Activated T-helper 9 cell treated with anti-CD3 and anti-CD28 coated beads, Interleukin-2, amount 50 U/mL, for 16 hours (primary cell): ENCODE measurements at places on chromosomes 13 and 19.

- no peak for DNase-seq
Observed at GRCh38 chr19:29422486-29423085, 103.2 kb upstream of the VSTM2B start.

DNA sequence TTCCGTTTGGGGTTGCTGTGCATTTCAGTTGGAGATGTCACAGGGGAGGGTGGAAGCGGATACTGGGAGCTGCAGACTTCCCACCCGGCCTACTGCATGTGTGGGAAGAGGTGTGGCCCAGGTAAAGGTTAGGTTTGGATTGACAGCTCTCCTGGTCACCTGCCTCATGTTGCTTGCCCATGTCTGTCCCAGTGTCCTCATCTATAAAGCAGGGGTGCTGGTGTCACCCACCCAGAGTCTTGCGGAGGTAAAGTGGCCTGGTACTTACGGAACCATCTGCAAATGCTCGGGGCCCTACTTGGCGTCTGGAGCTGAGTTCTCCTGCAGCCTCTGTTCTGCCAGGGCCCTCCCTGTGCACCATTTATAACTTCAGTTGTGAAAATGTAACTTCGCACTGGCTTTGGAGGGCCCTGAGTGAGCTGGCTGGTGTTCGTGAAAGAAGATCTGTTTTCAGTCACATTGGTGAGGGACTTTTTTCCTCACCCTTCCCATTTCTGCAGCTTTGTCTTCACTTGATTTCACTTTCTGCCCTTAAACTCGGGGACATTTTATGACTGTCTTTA lies 65.1 kb upstream of the TEX29 start:
- DNase-seq = no peak

DNA sequence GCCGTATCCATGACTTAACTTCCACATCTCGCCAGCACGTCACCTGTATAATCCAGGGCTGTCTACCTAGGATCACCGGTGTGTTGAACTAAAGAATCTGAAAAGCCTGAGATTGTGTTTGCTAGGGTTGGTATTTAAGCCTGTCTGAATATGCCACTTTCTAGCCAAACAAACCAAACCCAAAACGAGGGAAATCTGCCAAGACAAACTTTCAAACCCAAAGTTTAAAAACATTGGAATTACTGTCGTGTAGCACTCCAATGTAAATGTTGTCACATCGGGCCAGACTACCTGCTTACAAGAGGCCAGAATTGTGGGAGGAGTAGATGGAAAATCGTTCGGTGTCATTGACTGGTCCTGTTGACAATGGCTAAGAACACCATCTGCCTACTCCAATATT lies 747.8 kb downstream of the EFNB2 start:
- no peak for DNase-seq

DNA sequence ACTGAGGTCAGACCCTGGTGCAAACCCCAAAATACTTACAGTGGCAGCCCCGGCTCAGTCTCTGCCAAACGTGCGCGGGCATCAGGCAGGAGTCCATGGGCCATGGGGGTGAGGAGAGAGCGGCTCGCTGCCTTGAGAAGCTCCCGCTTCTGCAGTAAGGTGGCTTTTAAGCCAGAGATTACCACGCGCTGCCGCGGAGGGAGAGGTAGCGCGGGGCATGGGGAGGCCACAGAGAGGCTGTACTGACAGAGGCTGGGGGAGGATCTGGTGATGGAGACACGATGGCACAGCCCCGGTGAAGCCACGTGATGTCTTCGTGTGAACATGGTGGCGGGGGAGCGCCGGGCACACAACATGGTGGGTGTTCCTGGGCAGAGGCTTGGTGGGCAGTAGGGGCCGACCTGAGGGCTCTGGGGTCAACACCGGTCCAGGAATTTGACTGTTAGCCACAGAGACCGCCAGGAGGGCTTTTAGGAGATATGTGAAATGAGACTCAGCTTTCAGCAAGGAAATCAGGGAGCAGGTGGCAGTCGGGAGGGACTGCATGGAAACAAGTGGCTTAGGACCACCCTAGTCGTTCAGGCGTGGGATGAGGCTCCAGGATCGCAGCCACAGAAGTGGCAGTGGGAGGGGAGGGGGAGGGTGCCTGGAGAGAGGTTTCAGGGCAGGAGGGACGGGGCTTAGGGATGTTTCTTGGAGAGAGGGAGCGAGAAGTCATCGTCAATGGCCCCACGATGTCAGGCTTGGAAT lies 24.1 kb downstream of the MCF2L start:
- DNase-seq = no peak

DNA sequence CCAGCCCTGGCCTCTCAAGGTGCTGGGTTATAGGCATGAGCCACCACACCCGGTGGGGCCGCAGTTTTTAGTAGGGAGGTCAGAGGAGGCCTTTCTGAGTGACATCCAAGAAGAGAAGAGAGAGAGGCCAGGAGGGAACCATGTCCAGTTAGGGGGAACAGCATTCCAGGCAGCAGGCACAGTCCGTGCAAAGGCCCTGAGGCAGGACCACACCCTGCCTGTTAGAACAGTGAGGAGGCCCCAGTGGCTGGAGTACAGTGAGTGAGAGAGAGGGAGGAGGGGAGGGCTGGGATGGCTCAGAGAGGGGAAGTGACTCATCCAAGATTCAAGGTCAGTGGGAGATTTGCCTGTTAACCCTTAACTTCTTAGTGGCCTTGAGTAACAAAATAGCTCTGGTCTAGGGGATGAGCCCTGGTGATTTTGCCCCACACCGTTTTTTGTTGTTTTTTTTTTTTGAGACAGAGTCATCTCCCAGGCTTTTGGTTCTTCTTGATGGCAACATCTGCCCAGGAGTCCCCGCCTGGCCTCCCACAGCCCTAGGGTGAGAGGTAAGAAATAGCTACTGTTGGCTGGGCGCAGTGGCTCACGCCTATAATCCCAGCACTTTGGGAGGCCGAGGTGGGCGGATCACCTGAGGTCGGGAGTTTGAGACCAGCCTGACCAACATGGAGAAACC lies 2.7 kb upstream of the PLIN3 start:
- DNase-seq = no peak

- no peak for DNase-seq
Observed at GRCh38 chr19:391207-391557, 17.8 kb downstream of the C2CD4C start.

DNA sequence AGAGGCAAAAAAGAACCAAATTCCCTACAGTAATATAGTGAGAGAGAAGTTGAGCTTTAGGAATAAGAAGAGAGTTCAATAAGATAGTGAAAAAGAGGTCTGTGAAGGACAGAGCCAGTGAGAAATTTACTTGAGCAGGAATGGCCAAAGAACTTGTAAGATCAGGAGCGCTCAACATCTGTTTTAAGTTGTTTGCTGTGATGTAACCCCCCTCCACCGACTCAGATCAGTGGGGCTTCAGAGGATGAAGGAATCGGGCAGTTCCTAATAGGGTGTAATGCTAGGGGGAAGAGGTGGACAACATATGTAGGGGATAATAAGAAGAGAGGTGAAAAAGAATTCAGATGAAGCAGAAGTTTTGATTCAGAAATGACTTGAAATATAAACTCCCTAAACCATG lies 85.3 kb upstream of the FNDC3A start:
- no peak for DNase-seq

- no peak for DNase-seq
Observed at GRCh38 chr19:29326849-29327840, 114.2 kb upstream of the UQCRFS1 start.

GRCh38 chr13:110507678-110508381 lies 53.7 kb downstream of the RAB20 start:
- DNase-seq = no peak
